CD4-positive, alpha-beta T cell treated with Interleukin-10 for 1 hour (primary cell): ENCODE measurements at places on chromosomes 5 and 9.

DNA sequence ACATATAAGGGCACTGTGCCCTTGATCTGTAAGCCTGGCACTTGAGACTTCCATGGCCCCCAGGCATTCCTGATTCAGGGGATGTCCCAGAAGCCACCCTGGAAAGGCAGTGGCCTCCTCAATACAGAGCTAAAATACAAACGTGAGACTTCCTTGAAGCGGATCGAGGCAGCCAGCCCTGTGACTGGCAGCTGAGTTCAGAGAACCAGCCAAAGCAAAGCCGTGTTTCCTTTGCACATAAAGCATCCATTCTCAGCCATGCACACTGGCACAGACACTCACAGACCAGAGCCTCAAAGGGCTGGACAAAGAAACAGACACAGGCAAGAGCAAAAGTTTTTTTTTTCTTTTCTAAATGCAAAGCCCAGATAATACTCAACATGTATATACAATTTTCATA, 18.8 kb upstream of the CPEB4 start:
- DNase-seq, result no peak

DNA sequence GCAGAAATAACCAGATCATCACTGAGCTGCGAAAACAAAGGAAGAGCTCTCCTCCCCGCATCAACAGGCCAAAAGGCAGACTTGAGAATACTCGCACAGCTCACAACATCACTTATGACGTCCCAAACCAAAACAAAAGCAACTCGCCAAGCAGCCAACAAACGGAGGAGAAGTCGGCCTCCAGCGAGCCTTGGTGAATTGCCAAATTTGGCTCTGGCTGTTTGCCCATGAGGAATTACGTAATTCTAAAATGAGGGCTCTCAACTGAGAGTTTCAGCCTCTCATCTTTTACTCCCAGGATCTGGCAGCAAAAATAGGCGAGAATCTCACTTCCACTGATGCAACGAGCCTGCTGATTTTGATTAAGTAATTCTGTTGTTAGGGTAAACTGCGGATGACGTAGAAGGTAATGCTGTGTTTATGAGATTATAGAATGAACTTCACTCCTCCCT, 51.7 kb upstream of the SEMA6A start:
- no peak for DNase-seq

- DNase-seq, result no peak
Measured at GRCh38 chr5:129074903-129075302, 19.6 kb upstream of the ISOC1 start.

DNA sequence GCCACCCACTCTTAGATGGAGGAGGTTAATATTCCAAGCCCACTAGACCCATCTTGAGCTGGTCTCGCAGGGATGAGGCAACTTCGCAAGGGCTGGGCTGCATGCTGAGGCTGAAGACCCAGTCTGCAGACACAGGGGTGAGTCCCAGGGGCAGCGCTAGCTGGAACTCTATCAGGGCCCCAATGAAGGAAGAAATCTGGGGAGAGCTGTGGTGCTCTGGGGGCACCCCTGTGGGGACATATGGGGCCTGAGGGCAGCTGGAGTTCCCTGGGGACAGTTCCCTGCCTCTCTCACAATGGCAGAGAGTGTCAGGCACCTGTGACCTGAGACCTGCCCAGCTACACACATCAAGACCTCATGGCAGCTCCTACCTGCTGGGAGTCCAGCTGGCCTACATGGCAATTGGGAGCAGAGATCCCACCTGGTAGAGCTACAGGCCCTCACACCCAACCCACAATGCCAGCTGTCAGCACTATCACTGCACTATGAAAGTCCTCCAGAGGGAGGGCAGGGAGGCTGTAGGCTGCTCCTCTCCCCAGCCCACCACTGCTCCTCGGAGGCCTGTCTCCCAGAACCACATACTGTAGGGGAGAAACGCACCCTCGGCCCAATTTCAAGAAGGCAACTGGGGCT, 202.2 kb downstream of the GABBR2 start:
- DNase-seq, result no peak

DNA sequence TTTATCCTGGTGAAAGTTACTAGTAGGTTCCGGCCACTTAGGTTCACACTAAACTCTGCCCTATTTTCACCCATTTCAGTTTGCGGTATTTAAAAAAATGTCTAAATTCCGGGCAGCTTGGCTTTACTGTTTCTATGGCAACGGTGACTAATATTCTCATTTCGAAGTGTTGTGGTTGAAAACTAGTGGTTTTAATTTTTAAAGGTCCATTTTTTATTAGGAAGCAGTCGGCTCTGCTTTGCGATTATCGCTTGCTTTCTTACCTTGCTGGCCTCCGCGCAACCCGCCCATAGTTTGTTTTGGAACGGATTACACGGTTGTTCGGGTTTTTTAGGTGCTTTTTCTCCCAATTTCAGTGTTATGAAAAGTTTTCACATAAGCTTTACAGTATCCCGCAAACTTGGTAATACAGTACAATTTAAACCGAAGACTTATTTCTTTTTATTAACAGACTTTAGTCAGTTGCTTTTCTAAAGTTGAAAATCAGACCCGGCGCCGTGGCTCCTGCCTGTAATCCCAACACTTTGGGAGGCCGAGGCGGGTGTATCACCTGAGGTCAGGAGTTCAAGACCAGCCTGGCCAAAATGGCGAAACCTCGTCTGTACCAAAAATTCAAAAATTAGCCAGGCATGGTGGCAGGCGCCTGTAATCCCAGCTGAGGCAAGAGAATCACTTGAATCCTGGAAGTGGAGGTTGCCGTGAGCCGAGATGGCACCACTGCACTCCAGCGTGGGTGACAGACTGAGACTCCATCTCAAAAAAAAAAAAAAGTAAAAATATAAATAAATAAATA, 1.6 kb downstream of the KDM4C start:
- DNase-seq, result peak; percentile 85

- DNase-seq, result no peak
Measured at GRCh38 chr5:121834021-121834420, 17.7 kb upstream of the FTMT start.

GRCh38 chr9:134676886-134677285, 35.3 kb downstream of the COL5A1 start:
- DNase-seq, result no peak

DNA sequence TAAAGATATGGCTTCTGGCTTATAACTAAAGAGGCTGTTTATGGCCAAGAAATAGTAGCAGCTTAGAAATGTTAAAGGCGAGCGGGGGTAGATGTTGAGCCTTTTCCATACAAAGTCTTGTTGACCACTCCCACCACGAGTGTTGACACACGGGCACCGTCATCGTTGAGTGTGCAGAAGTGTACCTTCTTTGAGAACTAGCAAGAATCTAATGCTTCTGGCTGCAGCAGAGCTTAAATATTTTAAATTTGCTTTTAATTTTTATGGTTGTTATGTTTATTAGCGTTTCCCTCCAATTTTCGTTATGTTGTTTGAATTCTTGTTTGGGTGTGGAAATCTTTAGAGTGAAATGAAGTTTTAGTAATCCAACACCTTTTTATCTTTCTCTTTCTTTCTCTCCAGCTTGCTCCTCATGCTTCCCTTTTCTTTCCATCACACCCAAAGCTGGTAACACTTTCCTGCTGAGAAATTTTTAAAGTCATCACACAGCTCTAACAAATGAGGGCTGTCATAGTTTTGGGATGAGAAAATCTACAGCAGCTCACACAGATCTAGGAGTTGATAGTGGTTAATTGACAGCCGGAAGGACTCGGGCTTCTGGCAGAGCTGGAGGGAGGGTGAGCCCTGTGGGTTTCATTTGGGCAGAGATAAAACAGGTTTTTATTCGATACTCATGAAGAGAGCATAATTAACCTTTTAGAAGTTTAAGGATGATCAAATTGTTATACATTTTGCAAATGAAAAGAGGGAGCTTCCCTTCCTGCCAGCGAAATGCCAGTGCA, 120.1 kb upstream of the ZNF608 start:
- DNase-seq, result no peak

DNA sequence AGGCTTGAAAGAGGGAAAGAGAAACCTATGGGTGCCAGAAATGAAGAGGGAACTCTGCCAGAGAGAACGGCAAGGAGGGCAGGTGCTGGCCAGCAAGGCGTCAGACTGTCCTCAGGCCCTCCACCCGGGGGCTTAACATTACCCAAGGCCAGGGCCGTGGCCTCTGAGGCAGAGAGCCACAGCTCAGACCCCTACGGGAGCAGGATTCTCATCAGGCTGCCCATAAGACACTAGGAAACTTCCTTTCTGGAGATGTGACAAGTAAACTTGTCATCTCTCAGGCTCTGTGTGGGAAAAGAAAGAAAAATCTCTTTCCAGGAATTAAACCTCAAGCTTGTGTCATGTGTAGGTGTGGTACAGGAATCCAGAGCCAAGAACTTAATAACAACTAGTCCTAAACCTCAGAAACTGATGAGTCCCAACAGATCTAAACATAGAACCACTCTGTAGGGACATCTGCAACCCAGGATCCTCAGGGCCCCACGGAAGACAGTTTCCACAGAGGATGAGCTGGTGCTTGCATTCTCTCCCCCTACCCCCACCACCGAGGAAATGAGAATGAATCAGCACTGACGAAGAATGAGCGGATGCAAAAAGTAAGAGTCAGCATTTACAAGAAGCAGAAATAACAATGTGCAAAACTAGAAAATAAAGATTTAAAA, 74.3 kb downstream of the DCP2 start:
- no peak for DNase-seq

GRCh38 chr5:170426149-170426767, 37.1 kb upstream of the KCNMB1 start:
- no peak for DNase-seq

DNA sequence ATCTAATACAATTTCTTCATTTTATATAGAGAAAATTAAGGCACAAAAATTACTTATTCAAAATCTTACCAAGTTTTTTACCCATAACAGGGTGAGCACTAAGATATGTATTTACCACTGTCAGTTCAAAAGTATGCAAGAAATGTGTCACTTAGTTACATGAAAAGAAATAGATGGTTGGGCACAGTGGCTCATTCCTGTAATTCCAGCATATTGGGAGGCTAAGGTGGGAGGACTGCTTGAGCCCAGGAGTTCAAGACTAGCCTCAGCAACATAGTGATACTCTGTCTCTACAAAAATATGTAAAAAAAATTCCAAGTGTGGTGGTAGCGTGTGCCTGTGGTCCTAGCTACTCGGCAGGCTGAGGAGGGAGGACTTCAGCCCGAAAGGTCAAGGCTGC, 19.4 kb downstream of the YIPF5 start:
- DNase-seq, result no peak

DNA sequence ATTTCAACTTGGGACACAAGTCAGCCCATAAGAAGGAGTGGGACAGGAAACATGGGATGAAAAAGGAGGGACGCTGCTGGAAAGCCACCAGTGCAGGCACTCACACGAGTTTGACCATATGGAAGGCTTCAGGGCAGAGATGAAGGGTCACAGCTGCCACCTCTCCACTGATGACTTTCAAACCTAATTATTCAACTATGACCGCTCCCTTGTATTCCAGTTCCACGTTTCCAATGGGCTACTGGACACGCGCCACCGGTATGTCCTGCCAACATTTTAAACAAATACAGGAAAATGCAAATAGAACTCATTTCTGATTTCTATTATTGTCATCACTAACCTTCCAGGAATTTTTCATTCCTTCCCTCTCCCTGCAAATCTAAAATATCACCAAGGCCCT, 134.7 kb downstream of the SLC1A3 start:
- DNase-seq, result no peak

DNA sequence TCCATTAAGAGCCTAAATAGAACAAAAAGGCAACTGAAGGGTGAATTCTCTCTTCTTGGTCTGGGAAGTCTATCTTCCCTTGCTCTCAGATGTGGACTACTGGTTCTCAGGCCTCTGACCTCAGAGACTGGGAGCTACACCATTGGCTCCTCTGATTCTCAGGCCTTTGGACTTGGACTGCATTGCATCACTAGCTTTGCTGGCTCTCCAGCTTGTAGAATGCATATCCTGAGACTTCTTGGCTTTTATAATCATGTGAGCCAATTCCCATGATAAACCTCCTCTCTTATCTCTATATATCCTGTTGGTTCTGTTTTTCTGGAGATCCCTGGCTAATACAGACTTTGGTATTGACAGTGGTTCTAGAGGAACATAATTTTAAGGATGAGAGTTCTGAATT, 89.8 kb downstream of the PSAT1 start:
- DNase-seq, result no peak

- no peak for DNase-seq
Measured at GRCh38 chr9:107260437-107261081, 22.5 kb upstream of the RAD23B start.

DNA sequence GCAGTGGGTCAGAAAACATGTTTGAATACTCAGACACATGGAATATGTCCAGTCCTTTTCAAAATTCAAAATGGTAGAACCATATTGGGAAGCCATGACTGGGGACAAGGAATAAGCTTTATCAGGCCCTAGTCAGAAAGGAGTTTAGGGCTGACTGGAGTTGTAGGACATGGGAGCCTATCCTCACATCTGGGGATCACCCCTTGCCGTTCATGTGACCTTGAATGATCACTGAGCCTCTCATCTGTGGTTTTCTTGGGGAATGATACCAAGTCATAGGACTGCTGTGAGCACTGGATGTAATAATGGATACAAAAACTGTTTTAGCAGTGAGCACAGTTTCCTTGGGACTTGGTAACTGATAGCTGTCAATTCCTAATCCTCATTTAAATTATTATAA, 84.7 kb downstream of the IQGAP2 start:
- no peak for DNase-seq

DNA sequence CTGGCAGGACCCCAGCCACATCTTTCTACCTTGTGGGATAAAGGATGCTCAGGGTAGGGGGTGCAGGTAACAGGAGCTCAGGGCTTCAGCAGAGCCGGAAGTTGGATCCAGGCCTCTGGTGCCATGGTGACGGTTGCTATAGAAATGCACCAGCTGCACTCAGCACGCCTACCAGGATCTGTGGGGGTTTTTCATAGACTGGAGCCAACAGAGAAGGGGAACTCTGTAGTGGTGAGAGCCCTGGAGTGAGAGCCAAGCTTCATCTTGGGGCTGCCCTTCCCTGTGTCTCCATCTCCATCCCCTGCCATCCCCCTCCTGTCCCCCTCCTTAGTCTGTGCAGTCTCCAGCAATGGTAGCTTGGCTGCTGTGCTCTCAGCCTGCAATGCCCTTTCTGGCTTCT, 27.5 kb upstream of the BOD1 start:
- DNase-seq, result no peak

DNA sequence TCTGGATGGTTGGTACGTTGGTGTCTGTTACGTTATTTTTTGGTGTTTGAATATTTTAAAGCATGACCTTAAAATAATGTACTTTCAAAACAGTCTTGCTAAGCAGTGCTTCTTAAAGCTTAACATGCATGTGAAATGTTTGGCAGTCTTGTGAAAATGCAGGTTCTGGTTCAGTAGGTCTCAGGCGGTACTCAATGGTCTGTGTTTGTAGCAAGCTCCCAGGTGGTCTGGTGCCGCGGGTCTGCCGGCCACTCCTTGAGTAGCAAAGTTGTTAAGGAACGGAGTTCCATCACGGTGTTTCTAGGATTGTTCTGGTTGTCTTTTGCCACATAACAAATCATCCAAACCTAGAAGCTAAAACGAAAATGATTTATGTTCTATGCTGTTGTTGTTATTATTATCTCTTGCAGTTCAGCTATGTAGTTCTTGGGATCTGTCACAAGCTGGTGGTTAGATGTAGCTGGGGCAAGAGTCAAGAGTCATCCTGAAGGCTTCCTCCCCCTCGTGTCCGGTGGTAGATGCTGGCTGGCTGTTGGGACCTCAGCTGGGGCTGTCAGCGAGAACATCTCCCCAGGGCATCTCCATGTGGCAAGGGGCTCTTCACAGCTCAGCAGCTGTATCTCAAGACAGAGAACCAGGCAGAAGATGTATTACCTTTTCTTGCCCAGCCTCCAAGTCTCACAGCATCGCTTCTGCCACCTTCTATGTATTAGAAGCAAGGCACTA, 186.8 kb downstream of the PALM2AKAP2 start:
- DNase-seq, result no peak

GRCh38 chr5:82992646-82993045, 84.5 kb downstream of the TMEM167A start:
- no peak for DNase-seq

GRCh38 chr5:149455889-149456409, 76.9 kb upstream of the IL17B start:
- no peak for DNase-seq
